Stimulated activated CD8-positive, alpha-beta memory T cell treated with anti-CD3 and anti-CD28 coated beads, Interleukin-4, amount 100 ng/mL, for 48 hours (primary cell): ENCODE measurements at places on chromosomes 2 and 18.

DNA sequence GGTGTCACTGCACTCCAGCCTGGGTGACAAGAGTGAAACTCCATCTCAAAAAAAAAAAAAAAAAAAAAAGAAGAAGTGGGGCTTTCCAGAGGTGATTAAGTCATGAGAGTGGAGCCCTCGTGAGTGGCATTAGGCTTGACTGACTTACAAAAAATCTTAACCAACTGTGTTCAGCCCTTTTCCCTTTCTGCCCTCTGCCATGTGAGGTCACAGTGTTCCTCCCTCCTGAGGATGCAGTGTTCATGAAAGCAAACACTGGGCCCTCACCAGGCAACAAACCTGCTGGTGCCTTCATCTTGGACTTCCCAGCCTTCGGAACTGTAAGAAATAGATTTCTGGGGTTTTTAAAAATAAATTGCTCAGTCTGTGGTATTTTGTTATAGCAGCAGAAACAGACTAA is 37.0 kb upstream of the METTL21A start:
- no peak for DNase-seq

DNA sequence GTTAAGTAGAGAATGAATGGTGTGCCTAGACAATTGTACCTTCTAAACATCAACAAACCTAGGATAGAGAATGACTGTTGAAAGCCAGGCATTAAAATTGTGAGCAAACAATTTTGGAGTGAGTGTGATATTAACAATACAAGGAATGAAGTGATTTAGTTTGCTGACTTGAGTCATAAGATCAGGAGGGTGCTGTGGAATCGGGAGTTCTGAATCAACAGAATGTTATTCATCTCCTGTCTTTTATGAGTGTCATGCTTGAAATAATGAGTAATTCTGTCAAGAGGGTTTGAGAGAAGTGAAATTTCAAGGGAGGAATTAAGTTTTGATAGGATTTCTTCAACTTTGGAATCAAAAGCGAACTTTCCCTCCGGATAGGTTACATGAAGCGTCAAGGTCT is 214.4 kb upstream of the DSEL start:
- no peak for DNase-seq

- DNase-seq = no peak
Measured at GRCh38 chr2:136395582-136395981, 277.6 kb upstream of the CXCR4 start.

DNA sequence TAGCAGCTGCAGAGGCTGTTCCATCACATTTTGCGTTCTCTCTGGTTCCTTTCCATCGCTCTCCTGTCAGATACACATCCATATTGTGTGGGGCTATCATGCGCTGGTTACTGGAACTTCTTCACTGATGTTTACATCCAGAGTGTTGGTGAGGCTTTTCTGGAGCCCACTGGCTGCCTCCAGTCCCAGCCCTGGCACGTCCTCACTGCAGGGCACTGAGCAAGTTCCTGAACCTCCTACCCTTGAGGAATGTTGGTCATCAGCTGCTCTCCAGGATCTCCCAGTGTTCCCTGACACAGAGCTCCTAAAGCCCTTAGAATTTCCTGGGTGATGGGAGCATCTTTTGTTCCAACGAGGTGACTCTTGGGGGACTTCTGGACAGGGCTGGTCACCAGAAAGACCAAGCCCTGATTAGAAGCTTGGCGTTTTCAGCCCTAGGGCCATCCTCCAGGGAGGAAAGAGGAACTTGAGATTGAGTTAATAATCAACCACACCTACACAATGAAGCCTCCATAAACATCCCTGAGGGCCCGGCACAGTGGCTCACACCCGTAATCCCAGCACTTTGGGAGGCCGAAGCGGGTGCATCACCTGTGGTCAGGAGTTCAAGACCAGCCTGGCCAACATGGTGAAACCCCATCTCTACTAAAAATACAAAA is 81.3 kb downstream of the TFCP2L1 start:
- DNase-seq = no peak

DNA sequence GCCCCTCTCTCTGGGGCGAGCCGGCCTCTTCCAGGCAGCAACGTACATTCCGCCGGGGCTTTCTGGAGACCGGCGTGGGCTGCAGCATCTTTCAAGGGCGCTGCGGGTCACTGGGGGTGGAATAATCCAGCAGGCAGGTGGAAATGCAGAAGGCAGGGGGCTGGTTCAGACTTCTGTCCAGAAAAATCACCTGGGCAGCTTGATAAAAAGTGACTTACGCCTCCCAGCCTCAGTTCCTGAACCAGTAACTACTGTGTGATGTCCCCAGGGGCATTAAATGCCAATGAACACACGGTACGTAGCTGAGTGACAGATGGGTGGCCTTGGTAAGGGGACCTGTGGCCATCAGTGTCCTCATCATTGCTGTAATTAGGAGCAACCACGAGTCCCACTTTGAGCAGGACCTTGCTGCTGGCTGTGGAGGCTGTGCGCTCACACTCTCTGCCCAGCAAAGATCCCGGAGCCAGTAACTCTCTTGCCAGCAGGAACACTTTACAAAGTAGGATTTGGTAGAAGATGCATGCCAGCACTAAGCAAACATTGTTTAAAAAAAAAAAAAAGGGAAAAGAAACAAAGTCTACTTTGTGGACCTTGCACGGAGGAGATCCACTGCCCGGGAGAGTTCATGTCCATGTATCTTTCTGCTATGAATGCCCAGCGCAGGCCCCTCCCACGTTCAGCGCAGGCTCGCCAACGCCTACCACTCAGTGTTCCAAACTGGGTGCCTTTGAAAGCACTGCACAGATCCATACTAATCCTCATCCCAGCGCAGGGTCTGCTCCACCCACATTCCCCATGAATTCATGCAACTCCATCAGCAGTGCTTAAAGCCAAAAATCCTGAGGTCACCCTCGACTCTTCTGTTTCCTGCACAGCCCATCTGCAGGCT is 177.3 kb downstream of the HDAC4 start:
- DNase-seq = no peak

DNA sequence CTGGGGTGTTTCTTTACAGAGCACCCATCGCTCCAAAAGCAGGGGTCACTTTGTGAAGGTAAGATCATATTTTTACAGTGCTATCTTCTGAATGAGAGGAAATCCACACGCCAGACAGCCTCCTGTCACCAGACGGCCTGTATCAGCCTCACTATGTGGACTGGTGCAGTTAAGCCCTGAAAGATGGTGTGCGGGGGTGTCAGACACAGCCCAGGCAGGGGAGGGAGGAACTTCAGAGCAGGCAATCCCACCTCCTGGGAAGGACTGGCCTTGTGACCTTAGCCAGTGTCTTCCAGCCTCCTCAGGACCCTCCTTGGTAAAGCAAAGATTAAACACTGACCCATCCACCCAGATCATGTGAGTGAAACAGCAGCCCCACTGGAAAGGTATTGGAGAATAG is 249.4 kb upstream of the CTAGE1 start:
- no peak for DNase-seq

GRCh38 chr2:56232912-56233311 is 49.1 kb downstream of the CCDC85A start:
- DNase-seq = no peak
